ENCODE measurements at places on chromosomes 7 and 10.
A peak's percentile ranks its signal among the peaks of the same experiment; 100 is the strongest.

GRCh38 chr7:155763122-155763521 is 49.1 kb downstream of the SHH start:
- no peak overlapping the region for H3K4me3 ChIP-seq
- peaks cover 93% of the 10 kb centered on the region for H3K36me3 ChIP-seq
- no peaks in the 10 kb centered on the region for H3K27me3 ChIP-seq
- no peak for DNase-seq
- no peaks in the 10 kb centered on the region for H3K4me1 ChIP-seq
- no peak overlapping the region for H3K27ac ChIP-seq

GRCh38 chr7:117472335-117472734 is 7.5 kb upstream of the CFTR start:
- no peak overlapping the region for H3K4me3 ChIP-seq
- no peaks in the 10 kb centered on the region for H3K36me3 ChIP-seq
- no peak overlapping the region for H3K27ac ChIP-seq
- peaks cover 4% of the 10 kb centered on the region for H3K27me3 ChIP-seq
- no peak for DNase-seq

- no peak overlapping the region for H3K4me3 ChIP-seq
- H3K27ac ChIP-seq, result no peak overlapping the region
- DNase-seq, result no peak
Observed at GRCh38 chr10:60990663-60991062, 46.7 kb upstream of the RHOBTB1 start.

DNA sequence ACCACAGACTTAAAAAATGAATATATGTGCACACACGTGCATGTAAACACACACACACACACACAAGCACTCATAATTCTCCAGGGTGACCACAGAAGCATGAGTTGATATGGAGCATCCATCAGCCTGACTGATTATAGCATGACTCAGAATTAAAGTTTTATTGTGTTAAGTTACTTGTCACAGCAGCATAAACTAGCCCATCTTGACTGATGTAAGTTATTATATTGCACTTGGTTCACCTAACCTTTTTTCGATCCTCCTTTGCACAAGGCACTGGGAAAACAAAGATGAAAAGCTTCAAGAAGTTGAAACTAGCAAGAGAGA is 18.8 kb upstream of the SLC35G1 start:
- no peak overlapping the region for H3K27ac ChIP-seq
- H3K4me3 ChIP-seq, result no peak overlapping the region
- DNase-seq, result no peak
- H3K27me3 ChIP-seq, result no peaks in the 10 kb centered on the region

GRCh38 chr7:124840435-124840834 is 74.8 kb upstream of the GPR37 start:
- H3K4me1 ChIP-seq, result no peaks in the 10 kb centered on the region
- H3K36me3 ChIP-seq, result no peaks in the 10 kb centered on the region
- H3K4me3 ChIP-seq, result no peak overlapping the region
- no peaks in the 10 kb centered on the region for H3K27me3 ChIP-seq
- DNase-seq, result peak; percentile 11

DNA sequence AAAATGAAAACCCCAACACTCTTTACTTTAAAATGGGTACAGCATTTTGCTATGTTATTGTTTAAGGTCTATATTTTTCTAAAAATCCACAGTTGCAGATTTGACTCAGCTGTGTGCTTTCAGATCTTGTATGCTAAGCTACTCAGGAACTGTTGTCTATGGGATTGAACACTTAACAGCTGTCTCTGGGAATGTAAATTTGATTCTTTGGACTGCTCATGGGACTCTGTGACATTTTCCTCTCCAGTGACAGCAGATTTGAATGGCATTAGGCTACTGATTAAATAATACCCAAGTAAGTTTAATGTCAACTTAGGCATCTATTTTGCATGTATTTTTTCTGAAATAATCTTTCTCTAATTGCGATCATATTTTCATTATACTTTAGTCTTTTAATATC is 1.7 kb upstream of the CD36 start:
- H3K4me1 ChIP-seq, result peaks cover 3% of the 10 kb centered on the region
- DNase-seq, result no peak
- H3K4me3 ChIP-seq, result no peak overlapping the region
- H3K27me3 ChIP-seq, result no peaks in the 10 kb centered on the region
- H3K27ac ChIP-seq, result no peak overlapping the region

DNA sequence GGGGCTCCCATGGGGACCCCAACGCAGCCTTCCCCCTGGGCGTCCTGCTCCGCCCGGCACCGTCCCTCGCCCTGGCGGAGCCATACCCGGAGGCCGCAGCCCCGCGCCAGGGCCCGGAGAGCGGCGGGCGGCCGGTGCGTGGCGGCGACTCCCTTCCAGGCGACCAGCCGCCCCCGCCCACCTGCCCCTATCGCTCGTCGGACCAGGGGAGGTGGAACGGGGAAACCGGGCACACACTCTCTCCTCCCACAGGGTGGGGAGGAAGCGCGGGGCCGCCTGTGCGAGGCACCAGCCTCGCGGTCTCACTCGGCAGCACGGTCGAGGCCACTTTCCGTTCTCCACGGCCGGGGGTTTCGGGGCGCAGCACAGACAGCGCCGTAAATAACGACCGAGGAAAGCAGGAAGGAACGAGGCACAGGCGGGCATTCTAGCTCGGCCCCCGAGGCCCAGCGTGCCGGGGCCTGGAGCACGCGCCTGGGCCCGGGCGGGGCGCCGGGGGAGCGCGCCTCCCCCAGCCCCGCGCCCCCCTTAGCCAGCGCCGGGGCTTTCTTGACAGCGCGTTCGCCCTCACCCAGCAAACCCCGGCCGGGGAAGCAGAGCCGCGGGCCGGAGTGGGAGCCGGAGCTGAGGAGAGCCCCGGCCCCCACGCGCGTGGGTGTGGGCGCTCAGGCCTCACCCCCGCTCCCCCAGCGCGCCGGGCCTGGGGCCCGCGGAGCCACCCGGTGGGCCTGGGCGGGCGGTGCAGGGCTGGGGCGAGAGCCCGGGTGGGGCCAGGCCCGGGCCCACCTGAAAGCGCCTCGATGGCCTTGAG is 936 bp downstream of the IGF2BP3 start:
- no peak for DNase-seq
- no peaks in the 10 kb centered on the region for H3K27me3 ChIP-seq
- peaks cover 1% of the 10 kb centered on the region for H3K36me3 ChIP-seq
- H3K27ac ChIP-seq, result peak overlapping the region; percentile 97

- peaks cover 4% of the 10 kb centered on the region for H3K4me1 ChIP-seq
- no peak for DNase-seq
- H3K27me3 ChIP-seq, result no peaks in the 10 kb centered on the region
Observed at GRCh38 chr10:102001435-102002068, 54.4 kb downstream of the ARMH3 start.

All from neuronal stem cell (in vitro differentiated cells).